AG09309 (cell line): ENCODE measurements at places on chromosomes 5 and 9.

GRCh38 chr9:38620483-38621433 lies at the start of gene ANKRD18A:
Gene ANKRD18A (minus strand): TSS chr9:38620596. CDS start chr9:38620285, 311 bp downstream.
- no peak for DNase-seq

- no peak for DNase-seq
These were observed 125.3 kb upstream of the IRX4 start for GRCh38 chr5:2007878-2008501.

- no peak for DNase-seq
These were observed 76.2 kb upstream of the MYO10 start for GRCh38 chr5:17012289-17012688.

DNA sequence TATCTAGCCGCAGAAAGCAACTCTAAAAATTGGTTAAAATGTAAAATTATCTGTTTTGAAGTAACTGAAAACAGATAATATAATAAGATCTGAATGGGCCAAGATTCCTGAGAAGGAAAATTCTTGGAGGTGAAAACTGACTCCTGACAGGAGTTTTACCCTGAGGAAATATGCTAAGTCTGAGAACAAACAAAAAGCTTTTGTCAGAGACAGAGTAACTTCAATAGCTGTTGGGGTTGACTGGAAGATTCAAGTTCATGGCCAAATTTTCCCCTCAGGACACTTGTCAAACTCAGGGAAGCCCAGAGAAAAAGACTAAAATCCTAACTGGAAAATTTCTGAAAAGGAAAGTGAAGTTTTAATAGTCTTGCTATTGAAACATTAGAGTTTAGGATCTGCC lies 5.7 kb downstream of the PCDHB4 start:
- no peak for DNase-seq

GRCh38 chr9:93316726-93317494 lies 133.0 kb downstream of the WNK2 start:
- DNase-seq = no peak

DNA sequence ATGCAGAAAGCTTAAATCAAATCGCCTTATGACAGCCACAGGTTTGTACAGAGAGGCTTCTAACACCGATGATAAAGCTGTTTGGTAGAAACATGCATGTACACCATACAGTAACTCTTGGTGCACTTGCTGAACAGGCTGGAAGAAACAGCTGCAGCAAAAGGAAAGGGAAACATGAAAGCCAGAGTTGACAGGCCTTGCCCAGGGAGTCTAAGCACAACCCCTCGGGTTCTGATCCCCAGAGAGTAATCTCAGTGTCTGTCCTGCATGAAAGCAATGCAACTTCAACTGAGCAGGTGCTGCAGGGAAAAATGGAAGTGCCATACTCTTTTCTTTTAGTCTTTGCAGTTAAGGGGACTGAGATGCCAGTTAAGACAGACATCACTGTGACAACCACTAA lies 419.9 kb downstream of the BNC2 start:
- DNase-seq = no peak

DNA sequence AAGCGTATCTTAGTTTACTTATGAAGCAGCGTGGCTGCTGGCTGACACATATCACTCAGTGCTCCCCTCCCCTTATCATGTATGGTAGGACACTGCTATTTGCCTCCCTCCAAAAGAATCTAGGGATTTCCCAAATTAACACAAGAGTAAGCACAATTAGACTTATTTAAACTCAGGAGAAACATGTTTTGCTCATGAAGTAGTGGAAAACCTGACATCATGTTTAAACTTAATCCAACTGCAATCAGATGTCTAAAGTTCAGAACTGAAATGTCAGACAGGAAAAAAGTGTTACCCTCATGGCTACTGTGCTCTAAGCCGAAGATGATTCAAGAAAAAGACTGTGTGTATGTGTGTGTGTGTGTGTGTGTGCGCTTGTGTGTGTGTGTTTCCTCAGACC lies 324.1 kb upstream of the TNC start:
- DNase-seq = no peak

GRCh38 chr9:20904995-20905394 lies 126.4 kb downstream of the HACD4 start:
- no peak for DNase-seq

- DNase-seq = no peak
These were observed 33.0 kb downstream of the EGFLAM start for GRCh38 chr5:38291355-38291754.

DNA sequence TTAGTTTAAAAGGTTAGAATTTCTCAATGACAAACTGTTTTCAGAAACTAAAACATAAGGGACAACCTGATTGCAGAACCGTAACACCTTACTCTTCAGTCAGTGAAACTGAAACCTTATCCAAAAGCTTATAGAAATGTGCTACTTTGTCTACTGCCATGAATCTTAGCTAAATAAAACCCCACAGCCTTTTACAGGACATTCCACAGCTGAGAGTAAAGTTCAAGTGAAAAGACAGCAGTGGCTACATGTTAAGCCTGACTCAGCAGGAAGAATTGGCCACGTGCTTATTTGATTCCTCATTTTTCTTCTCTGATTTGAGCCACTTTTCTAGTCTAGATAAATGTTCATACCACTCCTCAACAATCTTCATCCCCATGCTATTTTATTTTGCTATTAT lies 278.7 kb upstream of the ISL1 start:
- no peak for DNase-seq

DNA sequence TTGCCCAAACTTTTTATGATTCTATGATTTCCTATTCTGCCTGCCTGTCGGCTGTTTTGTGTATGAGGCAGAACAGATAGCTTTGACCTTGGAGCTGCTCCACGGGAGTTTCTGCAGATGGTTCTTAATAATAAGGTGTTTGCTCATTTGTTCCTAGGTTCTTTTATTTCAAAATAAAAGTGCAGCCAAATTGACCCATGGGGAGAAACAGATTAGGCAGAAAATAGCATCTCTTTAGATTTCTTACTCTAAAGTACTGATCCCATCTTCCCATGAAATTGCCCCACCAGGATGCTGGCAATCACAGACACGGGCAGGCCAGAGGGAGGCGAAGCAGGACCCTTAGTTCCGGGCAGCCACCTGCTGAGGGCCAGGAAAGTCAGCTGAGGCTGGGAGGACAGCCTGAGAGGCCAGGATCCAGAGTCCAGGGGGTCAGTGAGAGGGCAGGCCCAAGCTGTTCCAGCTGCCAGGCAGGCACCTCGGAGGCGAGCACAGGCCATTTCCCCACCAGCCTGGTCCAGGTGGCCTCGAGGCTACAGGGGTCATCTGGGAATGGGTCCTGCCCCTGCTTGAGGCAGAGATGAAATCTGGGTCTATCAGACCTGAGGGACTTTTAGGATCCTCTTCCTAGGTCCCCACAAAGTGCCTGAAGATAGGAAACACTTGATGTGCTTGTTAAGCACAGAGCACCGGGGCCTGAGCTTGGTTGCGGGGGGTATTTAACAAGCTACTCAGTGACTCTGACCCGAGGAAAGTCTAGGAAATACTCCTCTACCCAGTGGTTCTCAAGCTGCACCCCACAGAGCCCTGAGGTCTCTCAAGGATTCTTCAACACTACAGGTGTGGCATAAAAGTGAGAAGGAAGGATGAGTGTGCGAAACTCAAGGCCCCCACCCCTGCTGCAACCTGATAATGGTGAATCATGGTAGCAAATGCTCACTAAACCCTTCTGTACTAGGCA lies 145.4 kb downstream of the CMYA5 start:
- DNase-seq = no peak

DNA sequence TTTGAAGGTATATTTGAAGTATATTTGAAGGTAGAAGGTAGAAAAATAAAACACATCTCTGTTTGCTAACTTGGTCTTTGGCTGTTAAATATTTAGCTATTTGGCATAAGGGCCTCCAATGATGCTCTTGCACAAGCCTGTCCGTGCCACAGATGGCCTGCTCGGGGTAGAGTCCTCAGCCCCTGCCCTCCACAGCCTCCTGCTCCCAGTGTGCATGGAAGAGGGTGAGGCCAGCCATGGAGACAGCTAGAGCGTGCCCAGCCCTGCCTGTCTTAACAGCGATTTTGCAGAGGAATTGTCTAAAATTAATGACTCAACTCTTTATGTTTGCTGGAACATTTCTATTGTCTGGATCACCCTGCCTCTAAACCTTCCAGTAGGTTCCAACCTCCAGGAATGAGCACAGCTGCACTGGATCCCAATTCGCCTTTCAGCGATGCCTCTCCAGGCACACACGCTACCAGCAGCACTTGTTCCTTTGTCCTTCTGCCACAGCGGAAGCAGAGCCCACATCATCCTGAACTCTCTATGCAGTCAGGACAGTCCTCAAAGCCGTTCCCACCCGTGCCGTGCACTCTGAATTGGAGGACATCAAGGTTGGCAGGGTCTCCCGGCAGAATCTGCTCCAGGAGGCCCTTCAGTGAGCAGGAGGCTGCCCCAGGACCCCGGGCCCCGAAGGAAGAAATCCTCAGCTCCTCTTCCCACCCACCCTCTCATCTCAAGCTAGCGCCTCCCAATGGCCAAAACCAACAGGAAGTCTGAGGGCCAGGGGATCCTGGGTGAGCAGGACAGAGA lies 254.0 kb upstream of the IRX1 start:
- no peak for DNase-seq

- peak; percentile 28 for DNase-seq
These were observed 11.9 kb downstream of the LPCAT1 start for GRCh38 chr5:1511651-1512540.

GRCh38 chr9:132243156-132244074 lies 81.6 kb downstream of the NTNG2 start:
- no peak for DNase-seq

GRCh38 chr5:9168791-9169556 lies 376.9 kb downstream of the SEMA5A start:
- DNase-seq = no peak

DNA sequence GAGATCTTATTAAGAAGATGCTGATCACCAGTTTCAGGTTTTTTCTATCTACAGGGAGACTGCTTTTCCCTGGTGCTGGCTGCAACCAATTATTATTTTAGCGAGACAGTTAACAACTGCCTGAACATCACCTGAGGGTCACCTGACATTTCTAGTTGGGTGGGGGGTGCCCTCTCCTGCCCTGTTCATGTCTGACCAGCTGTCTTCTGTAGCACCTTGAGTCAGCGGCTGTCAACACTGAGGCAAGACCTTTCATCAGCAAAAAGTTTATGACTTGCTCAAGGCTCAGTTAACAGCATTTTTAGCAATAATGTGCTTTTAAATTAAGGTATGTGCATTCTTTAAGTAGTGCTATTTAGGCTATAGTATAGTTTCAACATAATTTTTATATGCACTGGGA lies 58.0 kb downstream of the ADCY2 start:
- no peak for DNase-seq

DNA sequence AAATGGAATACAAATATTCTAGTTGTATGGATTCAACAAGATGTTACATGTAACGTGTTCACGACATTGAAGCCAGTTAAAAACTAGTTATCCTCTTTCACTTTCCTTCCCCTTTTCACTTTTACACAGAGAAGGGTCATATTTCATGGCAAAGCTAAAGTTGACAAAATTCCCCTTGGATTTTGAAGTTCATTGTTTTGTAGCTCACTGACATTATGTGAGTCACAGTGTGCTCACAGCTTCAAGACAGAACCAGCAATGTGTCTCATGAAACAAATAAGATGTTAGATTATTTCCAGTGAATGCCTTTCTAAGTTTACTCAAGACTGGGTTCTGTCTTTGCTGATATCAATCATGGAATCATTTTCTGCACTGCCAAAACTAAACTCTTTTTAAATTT lies 535.5 kb upstream of the GRIN3A start:
- DNase-seq = no peak

GRCh38 chr9:127816362-127816725 lies 13.7 kb downstream of the FPGS start:
- DNase-seq = no peak

DNA sequence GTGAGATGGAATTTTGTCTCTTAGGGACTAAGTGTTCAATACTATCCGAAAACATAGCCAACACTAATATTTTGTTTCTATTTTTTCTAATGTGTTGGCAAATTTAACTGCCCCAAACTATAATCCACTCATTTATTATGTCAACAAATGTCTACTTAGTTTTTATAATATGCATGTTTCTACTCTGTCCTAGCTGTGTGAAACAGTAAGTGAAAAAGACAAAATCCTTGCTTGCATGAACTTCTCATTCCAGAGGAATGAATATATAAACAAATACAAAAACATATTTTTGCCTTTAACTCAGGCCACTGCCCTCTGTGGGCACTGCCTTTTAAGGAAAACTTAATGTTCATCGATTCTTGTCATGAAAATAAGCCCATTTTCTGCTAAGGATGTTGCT lies 1275.4 kb upstream of the CDH18 start:
- DNase-seq = no peak

GRCh38 chr5:98587166-98587565 lies 186.3 kb upstream of the RGMB start:
- no peak for DNase-seq

DNA sequence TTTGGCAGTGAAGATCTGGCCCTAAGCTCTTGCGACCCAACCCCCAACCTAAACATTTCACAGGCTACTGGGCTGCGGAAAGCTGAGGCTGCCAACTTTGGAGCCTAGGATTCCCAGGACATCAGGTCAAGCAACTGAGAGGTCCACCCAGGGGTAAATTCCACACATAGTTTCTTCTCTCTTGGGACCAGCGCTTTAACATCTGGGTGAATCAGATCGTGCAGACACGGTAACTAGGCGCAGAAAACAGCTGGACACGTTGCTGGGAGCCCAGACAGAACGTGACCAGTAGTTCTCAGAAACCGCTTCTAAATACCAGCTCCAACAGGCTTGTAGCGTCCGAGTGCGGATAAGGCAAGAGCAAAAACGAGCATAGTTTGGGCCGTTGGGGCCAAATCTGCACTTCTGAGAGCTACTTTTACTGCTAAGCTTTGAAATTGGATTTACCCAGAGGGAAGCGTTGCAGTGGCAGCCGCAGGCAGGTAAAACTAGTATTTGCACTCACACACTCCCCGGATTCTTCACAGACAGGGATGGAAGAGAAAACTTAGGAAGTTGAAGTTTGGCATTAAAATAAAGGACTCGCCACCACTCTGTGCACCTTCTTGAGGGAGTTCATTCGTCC lies 11.8 kb downstream of the ITGA1 start:
- DNase-seq = peak; percentile 52

DNA sequence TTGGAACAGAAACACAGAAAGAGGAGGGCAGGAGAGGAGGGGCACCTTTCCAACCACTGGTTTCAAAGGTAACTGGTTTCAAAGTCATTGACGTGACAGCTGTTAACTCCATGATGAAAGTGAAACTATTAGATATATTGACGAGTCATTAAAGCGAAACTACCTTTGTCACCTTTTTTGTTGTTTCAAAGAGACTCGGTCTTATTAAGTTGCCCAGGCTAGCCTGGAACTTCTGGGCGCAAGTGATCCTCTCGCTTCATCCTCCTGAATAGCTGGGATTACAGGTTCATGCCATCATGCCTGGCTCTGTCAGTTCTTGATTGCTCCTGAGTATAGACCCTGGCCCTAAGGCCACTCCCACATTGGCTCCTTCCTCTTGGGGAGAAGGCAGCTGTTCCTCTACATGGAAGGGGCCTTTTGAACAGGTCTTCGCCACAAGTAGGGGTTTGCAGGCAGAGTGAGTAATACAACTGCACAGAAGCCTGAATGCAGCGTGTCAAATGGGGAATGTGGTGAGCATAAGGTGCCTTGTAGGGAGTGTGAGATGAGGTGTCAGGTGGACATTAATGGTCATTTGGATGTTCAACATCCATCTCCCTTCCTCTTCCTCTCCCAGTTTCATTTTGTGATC lies 3.4 kb upstream of the F12 start:
- DNase-seq = no peak
